ENCODE measurements at places on chromosomes 4 and X. TPM values are rescaled to one million over a fixed set of nuclear protein-coding genes. Genes with fewer than 3 reads are reported as not detected.

DNA sequence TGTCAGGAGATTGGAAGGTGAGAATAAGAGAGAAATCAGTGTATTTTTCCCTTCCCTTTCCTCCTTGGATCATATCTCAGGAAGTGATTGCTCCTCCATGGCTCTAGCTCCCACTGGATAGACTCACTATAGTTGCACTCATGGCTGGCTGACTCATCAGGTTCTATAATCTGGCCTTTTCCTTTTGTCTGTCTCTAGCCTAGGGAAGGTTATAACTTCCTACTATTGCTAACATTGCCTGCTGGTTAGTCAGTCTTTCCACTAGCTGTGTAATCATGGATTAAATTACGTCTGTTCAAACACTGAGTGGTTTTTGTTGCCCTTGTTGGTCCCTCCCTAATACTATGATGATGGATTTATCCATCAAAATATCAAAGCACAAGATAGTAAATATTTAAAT lies 195.5 kb upstream of the VEGFC start:
- no peaks in the 10 kb centered on the region for H3K4me1 ChIP-seq
- no peak overlapping the region for H3K27ac ChIP-seq
- no peak overlapping the region for H3K4me3 ChIP-seq
- H3K27me3 ChIP-seq, result no peaks in the 10 kb centered on the region
- H3K36me3 ChIP-seq, result no peaks in the 10 kb centered on the region
- DNase-seq, result no peak

- H3K36me3 ChIP-seq, result no peaks in the 10 kb centered on the region
- H3K27ac ChIP-seq, result peak overlapping the region; percentile 53
- H3K27me3 ChIP-seq, result no peaks in the 10 kb centered on the region
Measured at GRCh38 chrX:133880032-133880443, 105.4 kb downstream of the GPC3 start.

DNA sequence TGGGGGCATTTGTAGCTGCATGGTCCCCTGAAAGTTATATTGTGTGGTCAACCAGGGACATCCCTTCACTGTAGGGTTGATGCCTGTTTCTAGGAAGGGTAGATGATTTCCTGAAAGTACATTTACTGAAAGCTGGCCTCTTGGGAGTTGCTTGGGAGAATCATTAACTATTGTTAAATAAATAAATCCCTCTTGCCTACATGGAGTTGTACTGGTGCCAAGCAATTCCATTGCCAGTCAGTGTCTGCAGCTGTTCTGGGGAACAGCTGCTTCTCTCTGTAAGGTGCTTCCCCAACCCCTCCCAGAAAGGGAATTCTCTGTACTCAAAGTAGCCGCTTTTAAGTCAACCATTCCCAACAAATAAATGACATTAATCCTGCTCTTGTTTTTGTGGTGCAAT lies 51.1 kb downstream of the C4orf51 start:
- peak overlapping the region; percentile 40 for H3K4me3 ChIP-seq
- H3K27me3 ChIP-seq, result no peaks in the 10 kb centered on the region
- no peaks in the 10 kb centered on the region for H3K36me3 ChIP-seq
- peaks cover 38% of the 10 kb centered on the region for H3K4me1 ChIP-seq

DNA sequence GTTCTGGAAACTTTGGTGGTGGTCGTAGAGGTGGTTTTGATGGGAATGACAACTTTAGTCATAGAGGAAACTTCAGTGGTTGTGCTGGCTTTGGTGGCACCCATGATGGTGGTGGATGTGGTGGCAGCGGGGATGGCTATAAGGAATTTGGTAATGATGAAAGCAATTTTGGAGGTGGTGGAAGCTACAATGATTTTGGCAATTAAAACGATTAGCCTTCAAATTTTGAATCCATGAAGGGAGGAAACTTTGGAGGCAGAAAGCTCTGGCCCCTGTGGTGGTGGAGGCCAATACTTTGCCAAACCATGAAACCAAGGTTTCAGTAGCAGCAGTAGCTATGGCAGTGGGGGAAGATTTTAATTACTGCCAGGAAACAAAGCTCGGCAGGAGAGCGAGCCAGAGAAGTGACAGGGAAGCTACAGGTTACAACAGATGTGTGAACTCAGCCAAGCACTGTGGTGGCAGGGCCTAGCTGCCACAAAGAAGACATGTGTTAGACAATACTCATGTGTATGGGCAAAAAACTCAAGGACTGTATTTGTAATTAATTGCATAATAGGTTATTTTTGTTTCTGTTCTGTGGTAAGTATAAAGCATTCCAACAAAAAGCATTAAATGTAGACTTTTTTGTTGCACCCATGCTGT lies 23.2 kb upstream of the SOD3 start:
- H3K4me1 ChIP-seq, result peaks cover 2% of the 10 kb centered on the region
- no peaks in the 10 kb centered on the region for H3K36me3 ChIP-seq
- no peak for DNase-seq

The ZMAT1 gene
- total RNA-seq, result 12.7 TPM

DNA sequence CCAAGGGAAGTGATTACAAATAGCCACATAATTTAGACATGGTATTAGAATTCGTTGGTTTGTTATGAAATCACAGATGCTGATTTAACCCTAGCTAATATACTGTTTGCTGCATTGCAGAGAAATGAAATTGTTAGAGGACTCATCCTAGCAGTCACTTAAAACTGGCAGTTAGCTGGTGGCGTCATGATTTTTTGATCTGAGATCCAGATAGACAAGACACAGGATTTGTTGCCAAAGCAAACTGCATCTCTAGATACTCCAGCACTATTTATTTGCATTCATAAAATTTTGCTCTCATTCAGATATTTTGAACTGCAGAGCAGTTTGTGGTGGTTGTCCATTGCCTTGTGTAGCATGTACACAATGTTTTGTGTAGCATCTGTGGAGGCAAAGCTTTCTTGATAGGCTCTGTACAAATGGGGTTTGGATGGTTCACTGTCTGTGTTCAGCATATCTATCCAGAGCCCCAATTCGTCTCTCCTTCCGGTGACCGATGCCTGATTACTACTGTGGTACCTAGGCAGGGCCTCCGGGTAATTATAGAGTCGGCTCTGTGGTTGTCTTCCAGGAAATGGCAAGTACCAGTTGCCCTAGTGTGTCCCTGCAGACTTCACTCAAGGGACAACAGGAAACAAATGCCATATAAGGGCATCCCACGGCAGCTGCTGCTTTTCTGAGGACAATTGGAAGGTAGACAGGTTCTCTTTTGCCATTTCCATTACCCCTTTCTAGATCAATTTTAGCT lies 30.1 kb upstream of the SPARCL1 start:
- no peaks in the 10 kb centered on the region for H3K36me3 ChIP-seq
- no peaks in the 10 kb centered on the region for H3K4me1 ChIP-seq
- DNase-seq, result no peak
- H3K27me3 ChIP-seq, result no peaks in the 10 kb centered on the region
- H3K4me3 ChIP-seq, result no peak overlapping the region
- no peak overlapping the region for H3K27ac ChIP-seq

DNA sequence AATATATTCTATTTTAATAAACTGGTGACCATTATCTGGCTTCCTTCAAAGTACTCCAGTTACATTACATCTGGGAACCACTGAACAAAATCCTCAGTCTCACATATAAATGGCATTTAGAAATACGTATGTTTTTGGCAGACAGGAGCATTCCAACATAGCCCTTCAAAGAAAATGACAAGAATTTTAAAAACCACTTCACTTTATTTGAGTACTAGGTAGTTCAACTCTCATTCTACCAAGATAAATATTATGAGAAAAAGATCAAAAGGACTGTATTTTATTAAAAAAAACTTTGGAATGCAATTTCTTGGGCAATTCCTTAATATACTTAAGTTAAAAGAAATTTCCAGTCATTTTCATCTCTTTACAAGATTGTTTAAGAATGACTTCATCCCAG lies 17.6 kb downstream of the TNIP3 start:
- no peak overlapping the region for H3K4me3 ChIP-seq
- H3K27me3 ChIP-seq, result no peaks in the 10 kb centered on the region
- H3K27ac ChIP-seq, result no peak overlapping the region

The CENPI gene
- total RNA-seq, result 13.2 TPM

The TNIP3 gene
- total RNA-seq, result not detected

The TASL gene
- total RNA-seq, result not detected

DNA sequence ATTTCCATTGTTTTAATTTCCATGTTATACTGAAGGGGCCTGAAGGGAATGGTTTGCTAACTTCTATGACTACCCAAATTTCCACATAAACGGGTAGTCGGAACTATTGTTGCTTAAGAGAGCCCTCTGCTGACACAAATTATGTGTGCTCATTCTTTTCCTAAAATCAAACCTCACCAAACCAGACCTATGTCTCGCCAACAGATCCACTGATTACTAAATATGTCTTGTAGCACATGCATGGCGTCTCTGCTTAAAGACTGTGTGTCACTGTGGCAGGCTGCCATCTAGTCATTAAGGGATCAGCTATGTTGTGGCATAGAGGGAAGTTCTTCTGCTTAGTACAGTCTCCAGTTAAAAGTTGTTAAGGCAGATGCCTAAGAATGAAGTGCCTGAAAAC lies 25.1 kb downstream of the PIR start:
- H3K36me3 ChIP-seq, result no peaks in the 10 kb centered on the region
- no peaks in the 10 kb centered on the region for H3K27me3 ChIP-seq
- no peaks in the 10 kb centered on the region for H3K4me1 ChIP-seq
- DNase-seq, result no peak
- no peak overlapping the region for H3K4me3 ChIP-seq
- no peak overlapping the region for H3K27ac ChIP-seq

The BEND4 gene
- 0.78 TPM for total RNA-seq

The NUP62CL gene
- 16.0 TPM for total RNA-seq
